ENCODE measurements at places on chromosomes 2 and 18.

- no peak for DNase-seq
Measured at GRCh38 chr2:133438848-133439564, 129.3 kb downstream of the NCKAP5 start.

GRCh38 chr2:120525056-120526046 is 179.4 kb downstream of the INHBB start:
- no peak for DNase-seq

- DNase-seq, result no peak
Measured at GRCh38 chr2:23712756-23713151, 214.2 kb downstream of the ATAD2B start.

DNA sequence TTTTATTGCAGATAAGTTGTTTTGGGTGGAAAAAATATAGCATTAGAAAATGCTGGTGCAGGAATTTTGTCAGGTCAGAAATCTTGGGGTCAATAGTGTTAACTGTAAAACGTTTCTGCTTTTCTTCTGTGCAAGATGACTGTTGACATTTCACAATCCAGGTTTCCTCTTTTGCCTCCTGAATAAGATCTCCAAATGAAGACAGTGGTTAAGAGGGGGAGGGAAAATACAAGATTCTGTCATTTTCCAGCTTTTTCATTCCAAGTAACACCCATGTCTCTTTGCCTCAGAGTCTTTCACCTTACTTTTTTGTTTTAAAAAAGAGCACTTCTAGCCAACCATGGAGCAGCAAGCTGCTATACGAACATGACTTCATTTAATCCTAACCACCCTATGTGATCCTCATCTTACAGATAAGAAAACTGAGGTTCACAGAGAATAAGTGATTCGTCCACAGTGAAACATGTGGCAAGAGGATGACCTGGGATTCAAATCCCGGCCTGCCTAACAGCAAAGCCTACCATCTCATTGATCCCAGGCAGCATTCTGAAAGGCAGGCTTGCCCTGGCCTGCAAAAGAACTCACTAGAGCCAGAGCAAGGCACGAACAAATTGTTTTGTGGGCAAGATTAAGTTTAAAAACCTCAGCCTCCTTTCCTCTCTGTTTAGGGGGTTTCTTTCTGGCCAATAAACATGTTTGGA is 3.0 kb downstream of the PLEK start:
- DNase-seq, result no peak

GRCh38 chr2:213238753-213239495 is 45.3 kb upstream of the SPAG16 start:
- DNase-seq, result no peak

DNA sequence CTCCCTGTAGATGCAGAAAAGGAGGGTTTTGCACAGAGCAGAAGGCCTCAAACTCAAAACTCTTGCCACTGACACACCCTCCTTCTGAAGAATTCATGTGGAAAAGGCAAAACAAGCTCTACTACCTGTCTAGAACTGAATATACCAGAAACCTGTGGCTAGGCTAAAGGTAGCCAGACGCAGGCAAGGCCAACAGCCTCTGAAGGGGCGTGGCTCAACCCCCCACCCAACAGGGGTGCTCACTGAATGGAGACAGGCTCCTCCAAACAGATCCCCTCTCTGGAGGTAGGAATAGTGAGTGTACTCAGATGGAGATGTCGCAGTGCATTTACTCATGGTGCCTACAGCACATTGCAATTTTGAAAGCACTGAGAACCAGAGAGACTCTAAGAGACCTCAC is 3.0 kb upstream of the STK17B start:
- no peak for DNase-seq

Measured in left renal cortex interstitium (tissue), 4 donors.